AG04449 (cell line): ENCODE measurements at places on chromosomes 6 and 20.

DNA sequence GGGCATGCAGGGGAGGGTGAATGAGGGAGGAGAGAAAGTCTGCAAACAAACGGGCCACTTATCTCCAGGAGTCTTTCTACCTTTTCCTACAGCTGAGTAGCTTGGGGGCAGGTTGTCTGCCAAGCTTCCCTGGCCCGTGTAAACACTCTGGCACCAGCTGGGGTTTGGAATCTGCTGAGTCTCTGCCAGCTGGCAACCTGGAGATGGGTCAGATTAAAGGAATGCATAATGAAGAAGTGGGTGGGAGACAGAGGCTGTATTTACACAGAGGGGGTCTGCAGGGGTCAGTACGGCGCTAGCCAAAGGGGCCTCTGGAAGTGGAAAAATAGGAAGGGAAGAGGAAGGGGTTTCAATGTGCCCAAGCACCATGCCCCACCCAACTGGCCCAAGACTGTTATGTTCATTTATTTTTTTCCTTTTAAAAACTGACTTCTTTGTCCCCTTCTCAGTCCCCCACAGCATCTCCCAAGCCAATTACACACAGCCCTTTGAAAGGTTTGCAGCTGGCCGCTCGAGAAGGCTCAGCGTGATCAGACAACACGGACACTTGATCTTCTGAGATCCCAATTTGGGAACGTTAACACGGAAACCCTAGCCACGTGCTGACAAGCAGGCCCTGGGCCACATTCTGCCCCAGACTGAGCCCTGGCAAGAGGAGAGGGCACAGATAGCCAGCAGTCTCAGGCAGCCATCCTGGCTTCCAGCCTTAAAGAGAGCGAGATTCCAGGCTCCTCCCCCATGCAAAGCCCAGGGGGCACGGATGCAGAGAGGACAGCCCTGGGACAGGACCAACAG is 25.2 kb downstream of the TRAM2 start:
- DNase-seq = no peak

DNA sequence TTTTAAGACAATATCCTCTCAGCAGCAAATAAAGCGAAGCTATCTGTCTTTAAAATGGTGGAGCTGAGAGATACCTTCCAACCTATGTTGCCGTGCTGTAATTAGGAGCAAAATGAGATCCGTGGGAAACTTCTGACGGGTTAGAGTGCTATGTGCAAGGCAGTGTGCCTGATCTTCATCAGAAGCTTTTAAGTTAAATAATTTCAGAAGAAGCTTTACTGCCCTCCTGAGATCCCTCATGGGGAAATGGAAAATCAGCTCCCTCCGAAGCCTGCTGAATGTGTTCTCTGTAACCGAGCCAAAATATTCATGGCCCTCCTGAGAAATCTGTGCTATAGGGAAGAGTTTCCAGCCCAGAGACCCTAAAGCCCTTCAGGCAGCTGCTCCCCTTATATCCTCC is 43.7 kb upstream of the TBC1D7 start:
- no peak for DNase-seq

- no peak for DNase-seq
These were observed 8.7 kb downstream of the CTNNBL1 start for GRCh38 chr20:37702403-37703034.

DNA sequence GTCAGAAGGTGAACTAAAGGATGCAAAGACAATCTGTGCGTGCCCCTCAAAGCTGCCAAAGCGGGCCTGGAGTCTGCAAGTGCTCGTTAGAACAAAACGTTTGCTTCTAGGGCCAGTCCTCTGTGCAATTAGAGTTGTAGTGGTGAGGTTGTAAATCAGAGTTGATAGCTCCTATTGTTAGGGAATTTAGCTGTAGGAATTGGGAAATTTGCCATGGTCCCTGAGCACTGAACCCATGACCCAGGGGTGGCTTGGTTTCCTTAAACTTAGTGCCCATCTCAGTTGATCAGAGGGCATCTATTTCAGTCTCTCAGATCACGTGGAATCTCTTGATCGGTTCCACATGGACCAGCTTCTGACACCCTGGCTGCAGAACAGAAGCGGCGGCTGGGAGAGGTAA is 18.8 kb upstream of the RPS6KA2 start:
- no peak for DNase-seq

GRCh38 chr6:11089695-11090094 is 3.9 kb upstream of the SMIM13 start:
- no peak for DNase-seq

DNA sequence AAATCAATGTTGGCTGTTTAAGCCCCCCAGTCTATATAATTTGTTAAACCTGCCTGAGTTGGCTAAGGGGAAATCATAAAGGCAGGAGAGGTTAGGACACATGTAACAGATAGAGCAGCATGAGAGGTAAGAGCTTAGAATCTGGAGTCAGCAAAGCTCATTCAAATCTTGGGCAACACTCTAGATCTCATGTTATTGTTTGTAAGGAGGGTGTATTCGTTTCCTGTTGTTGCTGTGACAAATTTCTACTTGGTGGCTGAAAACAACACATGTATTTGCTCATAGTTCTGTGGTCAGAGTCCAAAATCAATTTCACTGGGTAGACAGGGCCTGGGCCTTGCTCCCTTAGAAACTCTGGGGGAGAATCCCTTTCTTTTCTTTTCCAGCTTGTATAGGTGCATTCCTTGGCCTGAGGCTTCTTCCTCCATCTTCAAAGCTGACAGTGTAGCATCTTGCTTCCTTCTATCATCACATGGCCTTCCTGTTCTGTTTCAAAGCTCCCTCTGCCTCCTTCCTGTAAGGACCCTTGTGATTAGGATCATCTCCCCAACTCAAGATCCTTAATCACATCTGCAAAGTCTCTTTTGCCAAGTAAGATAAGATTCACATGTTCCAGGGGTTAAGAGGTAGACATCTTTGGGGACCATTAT is 4.4 kb downstream of the LY86 start:
- DNase-seq = no peak

DNA sequence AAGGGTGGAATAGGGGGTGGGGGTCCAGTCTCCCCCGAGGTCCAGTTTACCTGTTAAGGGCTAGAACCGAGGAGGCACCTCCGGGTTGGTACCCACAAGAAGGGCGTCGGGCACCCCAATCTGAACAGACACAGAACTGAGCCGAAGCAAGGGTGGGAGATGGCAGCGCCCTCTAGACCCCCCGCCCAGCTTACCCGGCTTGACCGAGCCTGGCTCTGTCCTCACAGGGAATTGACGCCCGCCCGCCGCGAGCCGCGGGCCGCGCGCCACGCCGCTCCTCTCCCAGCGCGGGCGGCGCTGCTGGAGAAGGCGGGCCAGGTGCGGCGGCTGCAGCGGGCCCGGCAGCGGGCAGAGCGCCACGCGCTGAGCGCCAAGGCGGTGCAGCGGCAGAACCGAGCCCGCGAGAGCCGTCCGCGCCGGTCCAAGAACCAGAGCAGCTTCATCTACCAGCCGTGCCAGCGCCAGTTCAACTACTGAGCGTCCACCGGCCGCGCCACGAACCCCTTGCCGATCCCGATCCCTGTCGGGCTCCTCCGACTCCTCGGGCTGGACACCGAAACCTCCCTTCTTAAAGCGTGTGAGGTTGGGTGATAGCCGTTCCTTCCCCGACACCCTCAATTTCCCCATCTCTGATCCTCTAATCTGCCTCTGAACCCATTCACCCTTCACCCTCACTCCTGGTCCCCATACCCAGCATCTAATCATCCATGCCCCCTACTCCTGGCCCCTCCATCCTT is 5.9 kb downstream of the TP53INP2 start:
- DNase-seq = no peak

DNA sequence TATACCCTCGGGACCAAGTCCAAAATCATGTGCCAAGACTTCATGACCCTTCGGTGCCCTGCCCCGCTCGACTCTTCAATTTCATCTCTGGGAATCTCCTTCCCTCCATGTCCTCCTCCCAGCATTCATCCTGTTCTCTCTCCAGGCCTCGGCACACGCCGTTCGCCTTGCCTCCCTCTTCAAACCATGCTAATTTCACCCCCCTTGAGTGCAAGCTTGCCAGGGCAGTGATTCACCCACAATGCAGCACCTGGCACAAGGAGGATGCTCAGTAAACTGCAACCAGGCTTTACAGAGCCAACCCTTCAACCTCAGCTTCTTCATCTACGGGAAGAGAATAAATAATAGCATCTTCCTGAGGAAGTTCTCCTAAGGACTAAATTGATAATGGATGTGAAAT is 4.1 kb downstream of the KCNS1 start:
- DNase-seq = no peak

DNA sequence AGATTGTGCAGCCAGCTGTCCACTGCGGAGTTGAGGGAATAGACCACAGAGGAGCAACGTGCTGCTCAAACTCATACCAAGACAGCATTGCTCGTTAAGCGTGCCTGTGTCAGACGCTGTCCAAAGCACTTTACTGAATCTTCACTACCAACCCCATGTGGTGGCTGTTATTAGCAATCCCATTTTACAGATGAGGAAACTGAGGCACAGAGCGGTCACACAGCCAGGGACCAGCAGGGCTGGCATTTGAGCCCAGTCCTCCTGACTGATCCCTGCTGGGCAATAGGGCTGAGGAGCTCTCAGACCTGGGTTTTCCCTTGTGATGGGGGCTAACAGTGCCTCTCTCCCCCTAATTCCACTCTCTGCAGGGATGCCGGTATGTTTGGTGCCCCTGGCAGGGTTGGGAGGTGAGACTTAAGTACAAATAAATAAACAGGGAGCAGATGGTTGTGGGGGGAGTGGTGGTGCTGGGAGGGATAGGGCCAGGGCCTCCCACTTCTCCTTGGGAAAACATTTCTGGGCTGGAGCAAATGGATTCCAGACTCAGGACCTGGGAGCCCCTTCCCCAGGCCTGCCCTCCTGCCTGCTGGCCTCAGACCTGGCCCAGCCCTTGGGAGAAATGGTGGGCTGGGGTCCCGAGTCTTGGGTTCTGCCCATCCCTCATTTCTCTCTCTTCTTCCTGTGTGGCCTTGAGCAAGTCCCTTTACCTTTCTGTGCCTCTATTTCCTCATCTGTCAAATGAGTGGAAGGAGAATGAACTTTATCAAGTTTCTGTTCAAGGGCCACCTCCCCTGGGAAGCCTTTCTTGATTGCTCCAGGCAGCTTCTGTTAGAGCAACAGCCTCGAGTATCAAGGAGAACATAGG is 17.7 kb downstream of the SRXN1 start:
- no peak for DNase-seq

- DNase-seq = no peak
These were observed 10.9 kb downstream of the BANF2 start for GRCh38 chr20:17710379-17711266.

DNA sequence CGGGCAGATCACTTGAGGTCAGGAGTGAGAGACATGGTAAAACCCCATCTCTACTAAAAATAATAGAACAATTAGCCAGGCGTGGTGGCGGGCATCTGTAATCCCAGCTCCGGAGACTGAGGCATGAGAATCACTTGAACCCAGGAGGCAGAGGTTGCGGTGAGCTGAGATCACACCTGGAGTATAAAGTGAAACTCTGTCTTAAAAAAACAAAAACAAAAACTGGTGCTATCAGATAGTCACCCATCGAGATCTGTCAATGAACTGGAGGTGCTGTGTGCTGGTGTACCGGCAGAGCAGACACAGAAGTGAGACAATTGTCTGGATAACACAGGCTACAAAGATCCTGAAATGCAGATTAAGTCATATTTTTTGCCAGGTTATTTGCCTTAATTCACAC is 24.7 kb downstream of the CTCFL start:
- DNase-seq = no peak

DNA sequence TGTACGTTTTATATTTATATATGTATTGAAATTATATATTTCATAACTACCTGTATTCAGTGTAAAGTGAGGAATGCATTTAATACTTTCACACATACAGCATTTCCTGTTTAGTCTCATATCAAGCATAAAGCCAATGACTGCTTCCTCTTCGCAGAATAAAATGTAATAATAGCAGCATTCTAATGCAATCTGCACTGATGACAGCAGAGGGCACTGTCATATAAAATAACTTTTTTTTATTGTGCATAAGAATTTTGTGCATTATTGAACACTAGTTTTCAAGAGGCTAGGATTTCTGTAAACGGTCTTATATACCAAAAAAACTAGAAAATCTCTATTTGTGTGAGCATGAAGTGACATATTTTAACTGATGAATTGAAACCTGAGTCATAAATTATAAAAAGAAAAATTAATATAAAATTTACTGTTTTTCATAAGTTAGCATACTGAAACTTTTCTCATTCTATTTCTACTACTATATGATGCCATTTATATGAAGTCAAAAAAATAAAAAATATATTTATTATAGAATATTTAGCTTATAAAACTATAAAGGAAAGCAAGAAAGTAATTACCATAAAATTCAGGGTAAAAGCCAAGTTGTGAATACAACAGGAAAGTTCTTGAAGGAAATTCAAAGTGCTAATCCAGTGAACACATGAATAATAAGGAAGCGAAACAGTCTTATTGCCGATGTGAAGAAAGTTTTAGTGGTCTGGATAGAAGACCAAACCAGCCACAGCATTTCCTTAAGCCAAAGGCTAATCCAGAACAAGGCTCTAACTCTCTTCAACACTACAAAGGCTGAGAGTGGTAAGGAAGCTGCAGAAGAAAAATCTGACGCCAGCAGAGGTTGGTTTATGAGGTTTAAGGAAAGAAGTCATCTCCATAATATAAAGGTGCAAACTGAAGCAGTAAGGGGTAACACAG is 36.3 kb downstream of the RNF146 start:
- no peak for DNase-seq

DNA sequence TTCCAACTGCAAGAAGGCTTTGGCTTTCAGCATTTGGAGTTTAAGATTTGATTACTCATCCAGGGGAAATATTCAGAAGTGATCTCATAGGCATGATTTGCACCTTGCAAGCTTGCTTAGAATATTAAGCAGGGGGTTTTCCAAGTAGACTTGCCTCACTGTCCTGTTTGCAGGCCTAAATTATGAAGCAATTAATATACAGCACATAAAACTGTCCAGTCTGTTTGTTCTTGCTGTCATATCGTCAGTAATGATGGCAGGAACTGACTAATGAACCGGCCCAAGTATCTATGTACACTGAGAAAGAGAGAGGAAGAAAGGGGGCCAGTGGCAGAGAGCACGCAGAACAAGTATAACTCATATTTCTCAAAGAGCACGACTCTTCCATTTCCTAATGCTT is 212.5 kb upstream of the SUPT3H start:
- peak; percentile 89 for DNase-seq

DNA sequence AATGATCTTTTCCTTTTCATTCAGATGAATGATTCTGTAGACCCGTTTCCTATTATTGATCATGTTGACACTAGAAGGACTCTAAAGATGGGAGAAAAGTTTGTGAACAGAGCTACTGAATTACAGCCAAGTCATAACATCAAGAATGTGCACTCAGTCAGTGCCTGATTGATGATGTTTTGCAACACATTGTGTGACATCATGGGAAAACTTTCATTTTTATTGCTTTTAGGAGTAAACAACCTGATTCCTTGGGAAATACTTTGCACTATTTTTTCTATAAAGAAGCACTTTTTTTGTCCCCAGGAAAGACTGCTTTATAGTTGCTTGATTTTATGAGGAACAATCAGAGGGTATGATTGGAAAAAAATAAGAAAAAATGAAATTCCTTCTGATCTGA is 383.8 kb upstream of the JAG1 start:
- DNase-seq = no peak
